Left lung (tissue), 14 donors: ENCODE measurements at places on chromosomes 2 and 18.

DNA sequence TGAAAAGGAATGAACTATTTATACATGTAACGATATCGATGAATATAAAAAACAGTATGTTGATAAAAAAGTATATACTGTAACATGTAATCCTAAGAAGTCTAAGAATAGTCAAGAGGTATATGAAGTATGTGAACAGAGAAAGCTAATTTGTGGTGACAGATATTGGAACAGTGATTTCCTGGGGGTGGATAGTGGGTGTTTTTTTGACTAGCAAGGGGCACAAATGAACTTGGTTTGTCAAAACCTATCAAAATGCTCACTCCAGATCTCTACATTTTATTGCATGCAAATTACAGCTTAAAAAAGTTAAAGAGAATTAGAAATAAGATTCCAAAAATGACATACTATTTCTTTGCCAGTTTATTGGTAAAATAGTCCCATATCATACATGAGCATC, 35.4 kb downstream of the PTH2R start:
- DNase-seq, result no peak

DNA sequence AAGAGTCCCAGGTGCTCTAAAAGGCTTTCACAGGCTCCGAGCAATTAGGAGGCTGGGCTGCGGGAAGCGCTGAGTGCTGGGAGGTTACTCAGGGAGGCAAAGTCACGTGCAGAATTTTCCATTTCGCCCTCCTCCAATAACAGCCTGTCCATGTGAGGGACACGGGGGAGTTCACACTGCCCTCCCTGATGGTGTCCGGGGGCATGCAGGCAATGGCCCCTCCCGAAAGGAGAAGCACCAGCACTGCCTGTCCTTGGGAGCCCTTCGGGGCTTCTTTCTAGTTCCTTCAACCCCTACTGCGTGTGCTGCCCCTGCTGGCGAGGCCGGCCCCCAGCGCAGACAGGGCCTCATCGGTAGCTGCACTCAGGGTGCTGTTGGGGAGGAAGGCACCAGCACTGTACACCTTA, 63.1 kb upstream of the HPCAL1 start:
- DNase-seq, result peak; percentile 59

- no peak for DNase-seq
Observed at GRCh38 chr18:48852794-48853193, 98.0 kb downstream of the SMAD7 start.

GRCh38 chr2:240507778-240508251, 50.0 kb downstream of the ANKMY1 start:
- DNase-seq, result no peak

DNA sequence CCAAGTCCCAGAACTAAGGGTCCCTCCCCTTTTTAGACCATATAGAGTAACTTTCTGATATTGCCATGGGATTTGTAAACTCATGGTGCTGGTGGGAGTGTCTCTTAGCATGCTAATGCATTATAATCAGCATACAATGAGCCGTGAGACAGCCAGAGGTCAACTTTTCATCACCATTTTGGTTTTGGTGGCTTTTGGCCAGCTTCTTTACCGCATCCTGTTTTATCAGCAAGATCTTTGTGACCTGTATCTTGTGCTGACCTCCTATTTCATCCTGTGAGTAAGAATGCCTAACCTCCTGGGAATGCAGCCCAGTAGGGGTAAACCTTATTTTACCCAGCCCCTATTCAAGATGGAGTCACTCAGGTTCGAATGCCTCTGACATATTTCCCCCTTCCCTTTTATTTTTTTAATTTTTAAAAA, 148.2 kb downstream of the PHLPP1 start:
- no peak for DNase-seq
